Inflammatory macrophage treated with lipopolysaccharide for 1 hour (primary cell): ENCODE measurements at places on chromosomes 7 and 10.
A peak's percentile ranks its signal among the peaks of the same experiment; 100 is the strongest.

DNA sequence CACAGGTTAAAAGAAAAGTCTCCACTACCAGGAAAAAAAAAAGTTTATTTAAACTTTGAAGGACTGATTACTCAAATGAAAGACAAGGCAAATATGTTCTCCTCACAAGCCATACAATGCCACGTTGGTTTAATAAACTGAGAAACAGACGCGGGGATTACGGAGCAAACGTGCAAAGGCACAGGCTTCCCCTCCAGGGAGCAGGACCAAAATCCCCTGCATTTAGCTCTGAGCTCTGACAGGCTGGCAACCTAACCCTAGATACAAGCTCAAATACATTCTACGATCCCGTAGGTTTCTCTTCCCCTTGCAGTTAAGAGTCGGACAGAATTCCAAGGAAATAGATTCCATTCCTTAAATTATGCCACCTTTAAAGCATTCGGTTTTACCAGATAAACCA, 7.7 kb upstream of the GRB10 start:
- DNase-seq: no peak

DNA sequence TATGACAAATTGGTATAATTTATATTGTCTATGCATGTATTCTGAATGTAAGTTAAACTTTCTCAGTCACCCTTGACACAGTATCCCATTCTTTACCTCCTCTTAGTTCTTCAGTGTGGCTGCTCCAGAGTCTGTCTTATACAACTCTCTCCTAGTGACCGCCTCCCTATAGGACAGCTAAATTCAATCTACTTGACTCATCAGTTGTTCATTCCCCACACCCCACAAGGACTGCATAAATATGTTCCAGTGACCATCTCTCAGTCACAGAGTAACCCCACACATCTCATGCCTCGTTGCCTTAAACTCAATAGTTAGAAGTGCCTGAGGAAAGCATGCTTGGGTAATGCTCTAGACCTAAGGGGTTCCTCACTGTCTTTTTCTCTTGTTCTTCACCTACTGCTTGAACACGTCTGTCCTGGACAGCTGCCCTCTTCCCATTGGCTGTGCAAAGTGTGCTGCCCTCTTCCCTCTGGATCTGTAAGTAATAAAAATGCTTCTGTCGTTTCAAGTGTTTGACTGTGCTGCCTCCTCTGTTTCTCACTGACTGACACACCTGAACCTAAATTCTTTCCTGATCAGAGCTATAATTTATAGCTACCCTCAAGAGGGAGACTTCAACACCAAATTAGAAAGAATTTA, 494.6 kb upstream of the GRM3 start:
- DNase-seq: no peak

DNA sequence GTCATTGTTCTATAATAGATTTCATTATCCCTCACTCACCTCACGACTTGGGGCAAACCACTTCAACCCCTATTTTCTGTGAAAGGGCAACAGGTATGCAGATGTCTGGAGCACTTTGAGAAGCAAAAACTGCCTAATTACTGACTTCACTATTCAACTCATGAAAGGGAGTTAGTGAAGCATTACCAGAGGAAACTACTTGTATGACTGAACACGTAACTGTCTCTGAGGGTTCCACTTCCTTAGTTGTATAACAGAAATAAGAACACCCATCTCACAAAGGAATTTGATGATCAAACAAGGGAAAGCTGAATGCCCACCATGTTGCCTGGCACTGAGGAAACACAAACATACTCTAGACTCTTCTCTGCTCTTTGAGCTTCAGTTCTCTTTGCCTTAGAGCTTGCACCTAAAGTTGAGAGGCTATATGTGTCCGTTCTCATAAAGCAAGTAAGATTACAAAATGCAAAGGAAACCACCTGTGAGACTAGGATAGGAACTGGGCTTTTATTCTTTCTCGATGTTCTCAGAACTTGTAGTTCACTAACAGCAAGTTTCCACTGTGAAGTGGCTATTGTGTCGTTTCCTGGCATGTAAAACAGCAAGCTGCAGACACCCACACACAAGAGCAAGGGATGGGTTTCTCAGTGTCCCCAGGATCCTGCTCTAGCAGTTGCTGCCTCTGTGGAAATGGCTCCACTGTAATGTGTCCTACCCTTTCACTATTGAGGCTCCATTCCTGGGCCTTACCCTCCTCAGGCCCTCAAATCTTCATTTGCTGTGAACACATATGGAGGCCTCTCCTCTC, 2.6 kb downstream of the TMEM243 start:
- peak; percentile 49 for DNase-seq

DNA sequence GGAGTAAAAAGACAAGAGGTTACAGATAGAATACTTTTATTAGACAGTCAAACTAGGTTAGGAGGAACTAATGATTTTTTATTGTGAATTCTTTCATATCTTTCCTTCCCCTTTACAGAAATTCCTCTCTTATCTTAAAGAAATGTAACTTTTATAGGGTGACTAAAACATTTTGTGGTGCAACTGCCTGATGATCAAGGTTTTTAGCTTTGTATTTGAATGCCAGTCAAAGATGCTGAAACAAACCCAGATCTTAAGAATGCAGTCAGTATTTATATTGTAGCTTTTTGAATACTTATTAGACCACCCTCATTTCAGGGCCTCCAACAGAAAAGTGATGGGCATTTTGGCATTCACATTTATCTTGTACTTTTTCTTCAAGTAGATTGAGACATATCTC, 27.4 kb downstream of the TAX1BP1 start:
- DNase-seq: no peak

DNA sequence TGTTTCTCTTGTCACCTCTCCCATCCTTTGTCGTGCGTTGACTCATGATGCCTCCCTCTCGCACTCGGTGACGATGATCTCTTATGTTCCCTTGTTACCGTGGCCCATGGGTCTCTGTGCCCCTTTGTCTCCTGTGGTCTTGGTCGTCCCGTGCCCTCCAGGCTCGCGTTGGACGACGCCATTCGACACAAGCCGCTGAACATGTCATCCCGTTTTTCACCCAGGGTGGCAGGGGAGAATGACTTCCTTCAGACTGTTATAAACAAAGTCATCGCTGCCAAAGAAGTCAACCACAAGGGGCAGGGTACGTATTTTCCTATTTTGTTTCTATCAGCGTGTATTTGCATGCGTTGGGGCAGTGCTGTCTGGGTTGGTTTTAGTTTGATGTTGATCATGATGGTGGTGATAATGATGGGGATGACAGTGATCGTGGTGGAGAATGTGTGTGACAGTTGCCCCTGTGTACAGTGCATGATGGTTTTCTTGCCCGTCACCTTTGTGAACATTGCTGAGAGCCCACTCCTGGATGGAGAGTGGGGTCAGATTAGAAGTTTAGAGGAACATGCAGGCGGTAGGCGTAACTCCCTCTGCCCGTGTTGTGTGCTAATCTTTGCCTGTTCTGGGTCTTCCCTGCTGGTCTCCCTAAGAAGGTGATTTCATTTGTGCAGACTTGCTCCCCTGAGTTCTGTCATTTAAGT, 107.0 kb downstream of the DOCK1 start:
- DNase-seq: no peak

DNA sequence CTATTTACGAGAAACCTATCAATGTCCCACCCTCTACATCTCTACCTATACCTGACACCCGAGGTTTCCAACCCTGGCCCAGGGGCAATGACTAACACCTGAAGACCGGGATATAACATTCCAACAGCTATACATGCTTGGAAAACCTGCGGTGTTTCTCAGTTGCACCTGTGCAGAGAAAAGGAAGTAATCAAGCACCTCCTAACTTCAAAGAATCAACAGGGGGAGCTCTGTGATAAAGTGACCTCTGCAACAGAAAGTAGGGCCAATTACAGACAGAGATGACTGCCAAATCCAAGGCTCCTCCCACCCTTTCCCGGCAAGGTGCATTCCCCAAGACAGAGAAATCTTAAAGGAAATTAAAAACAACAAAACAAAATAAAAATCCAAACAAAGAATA, 41.3 kb downstream of the CCDC6 start:
- DNase-seq: peak; percentile 29

GRCh38 chr10:3679950-3680629, 104.9 kb downstream of the KLF6 start:
- no peak for DNase-seq

DNA sequence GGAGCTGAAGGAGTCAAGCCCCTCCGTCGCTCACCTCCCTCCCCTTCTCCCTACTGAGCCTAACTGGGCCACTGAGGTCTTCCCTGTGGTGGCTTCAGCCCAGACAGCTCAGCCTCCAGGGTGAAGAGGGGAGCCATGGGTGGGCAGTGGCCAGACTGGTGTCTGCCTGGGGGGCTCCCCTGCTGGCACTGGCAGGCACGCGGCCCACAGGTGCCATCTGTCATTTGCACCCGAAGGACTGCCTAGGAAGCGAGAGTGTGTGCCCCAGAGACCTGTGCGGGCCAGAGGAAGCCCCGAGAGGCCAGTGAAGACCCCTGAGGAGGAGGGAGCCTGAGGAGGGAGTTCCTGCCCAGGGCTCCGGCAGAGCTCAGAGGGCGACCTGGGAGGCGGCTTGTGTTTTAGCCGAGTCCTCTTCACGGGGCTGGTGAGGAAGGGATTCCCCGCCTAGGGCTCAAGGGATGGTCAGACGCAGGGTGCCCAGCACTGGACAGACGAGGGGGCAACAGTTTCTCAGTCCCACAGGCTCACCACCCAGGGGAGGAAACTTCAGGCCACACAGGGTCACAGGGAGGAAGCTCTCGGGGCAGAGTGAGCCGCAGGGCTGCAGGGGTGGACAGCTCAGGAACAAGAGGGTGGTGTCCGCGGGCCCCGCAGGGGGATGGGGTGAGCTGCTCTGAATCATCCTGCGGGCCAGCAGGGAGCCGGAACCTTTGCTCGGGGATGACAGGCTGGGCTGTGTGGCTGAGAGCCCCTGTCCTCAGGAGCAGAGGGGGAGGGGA, 76.2 kb upstream of the PPP2R2D start:
- DNase-seq: no peak

GRCh38 chr7:70016044-70016770, 417.9 kb downstream of the AUTS2 start:
- DNase-seq: no peak

- no peak for DNase-seq
Measured at GRCh38 chr10:78944723-78945312, 123.9 kb upstream of the ZMIZ1 start.

DNA sequence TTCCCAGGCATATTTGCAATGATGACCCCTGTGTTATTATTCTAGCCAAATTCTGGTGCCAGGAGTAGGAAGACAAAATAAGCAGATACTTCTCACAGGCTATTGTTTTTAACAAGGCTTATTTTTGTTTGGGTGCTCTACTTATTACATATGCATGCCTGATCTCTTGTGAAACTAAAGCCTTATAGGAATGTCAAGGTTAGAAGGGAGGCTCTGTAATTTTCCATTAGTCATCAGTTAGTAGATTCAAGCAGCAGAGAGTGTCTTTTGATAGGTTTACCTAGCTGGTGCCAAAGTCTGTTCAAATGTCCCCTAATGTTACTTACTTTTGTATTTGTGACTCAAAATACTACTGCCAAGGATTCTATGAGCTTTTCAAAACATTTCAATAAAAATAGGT, 11.7 kb upstream of the TMEM106B start:
- no peak for DNase-seq

DNA sequence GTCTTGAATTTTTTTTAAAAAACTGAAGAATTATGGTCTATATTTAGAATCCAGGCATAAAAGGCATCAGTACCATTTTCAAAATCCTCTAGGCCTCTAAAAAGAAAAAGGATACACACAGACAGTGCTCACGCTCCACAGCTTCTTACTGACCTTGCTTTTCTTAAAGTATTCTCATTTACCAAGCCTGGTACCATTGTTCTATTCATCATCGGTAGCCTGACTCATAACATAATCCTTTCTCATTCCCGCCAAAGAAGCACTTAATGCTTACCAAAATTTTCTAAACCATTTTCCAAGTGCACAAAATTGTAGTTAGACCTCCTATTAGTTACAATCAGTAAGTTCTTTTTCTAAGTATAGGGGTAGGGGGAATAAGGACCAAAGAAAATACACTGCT, 54.6 kb downstream of the ATE1 start:
- DNase-seq: no peak

GRCh38 chr10:91313-91712, 42.2 kb upstream of the TUBB8 start:
- DNase-seq: no peak

GRCh38 chr10:61918140-61918539, 16.6 kb downstream of the ARID5B start:
- DNase-seq: no peak

GRCh38 chr10:46317889-46318288, 31.1 kb downstream of the ANTXRL start:
- DNase-seq: no peak

DNA sequence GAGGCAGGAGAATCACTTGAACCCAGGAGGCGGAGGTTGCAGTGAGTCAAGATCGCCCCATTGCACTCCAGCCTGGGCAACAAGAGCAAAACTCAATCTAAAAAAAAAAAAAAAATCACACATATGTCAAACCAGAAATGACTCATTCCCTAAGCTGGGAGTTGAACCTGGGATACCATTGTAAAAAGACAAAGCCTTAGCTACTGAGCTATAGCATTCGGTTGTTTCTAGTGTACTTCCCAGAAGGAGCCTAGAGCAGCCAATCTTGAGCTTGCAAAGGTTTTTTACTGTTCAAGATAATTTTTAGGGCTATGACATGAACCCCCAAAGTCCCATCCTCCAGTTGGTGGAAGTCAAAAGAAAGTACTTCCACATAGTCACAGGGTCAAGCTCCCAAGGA, 87.9 kb downstream of the ZNF467 start:
- no peak for DNase-seq

GRCh38 chr10:52578871-52579405, 193.6 kb downstream of the MBL2 start:
- DNase-seq: no peak

- no peak for DNase-seq
Measured at GRCh38 chr7:26856176-26856985, 8.0 kb downstream of the SKAP2 start.

- no peak for DNase-seq
Measured at GRCh38 chr10:125063256-125063925, 97.0 kb downstream of the CTBP2 start.

- peak; percentile 55 for DNase-seq
Measured at GRCh38 chr7:38171623-38172391, 6.2 kb upstream of the STARD3NL start.

DNA sequence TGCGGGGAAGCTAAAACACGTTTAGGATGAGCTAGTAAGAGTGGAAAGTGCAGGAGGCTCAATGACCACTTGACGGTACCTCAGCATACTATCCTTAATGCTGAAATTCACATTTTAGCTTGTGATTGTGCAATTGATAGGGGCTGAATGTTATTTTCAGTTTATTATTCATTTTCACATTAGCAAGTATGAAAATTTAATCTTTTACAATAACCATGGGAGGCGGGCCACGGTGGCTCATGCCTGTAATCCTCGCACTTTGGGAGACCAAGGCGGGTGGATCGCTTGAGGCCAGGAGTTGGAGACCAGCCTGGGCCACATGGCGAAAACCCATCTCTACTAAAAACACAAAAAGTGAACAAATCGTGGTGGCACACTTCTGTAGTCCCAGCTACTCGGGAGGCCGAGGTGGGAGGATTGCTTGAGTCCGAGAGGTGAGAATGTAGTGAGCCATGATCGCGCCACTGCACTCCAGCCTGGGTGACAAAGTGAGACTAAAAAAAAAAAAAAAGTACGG, 22.0 kb upstream of the ANLN start:
- no peak for DNase-seq
